ENCODE measurements at places on chromosomes 7 and 10.

GRCh38 chr7:71659622-71660021 is 527.7 kb downstream of the GALNT17 start:
- DNase-seq = no peak

DNA sequence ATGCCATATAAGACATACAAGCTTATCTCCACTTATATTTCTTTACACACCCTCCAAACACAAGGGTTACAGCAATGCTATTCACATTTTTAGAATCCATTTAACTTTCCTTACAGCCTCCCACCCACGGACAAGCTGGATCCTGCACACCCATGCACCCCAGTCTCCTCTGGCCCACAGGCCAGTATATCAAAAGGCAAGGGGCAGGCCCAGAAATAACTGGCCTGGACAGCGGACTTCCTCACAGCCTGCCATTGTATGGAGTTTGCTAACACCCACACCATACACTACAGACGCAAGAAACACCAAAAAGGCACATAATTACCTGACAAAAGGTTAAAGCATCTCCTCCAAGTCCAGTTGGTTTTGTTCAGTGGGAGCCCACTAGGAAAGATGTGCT is 12.0 kb downstream of the HOXA4 start:
- no peak for DNase-seq

DNA sequence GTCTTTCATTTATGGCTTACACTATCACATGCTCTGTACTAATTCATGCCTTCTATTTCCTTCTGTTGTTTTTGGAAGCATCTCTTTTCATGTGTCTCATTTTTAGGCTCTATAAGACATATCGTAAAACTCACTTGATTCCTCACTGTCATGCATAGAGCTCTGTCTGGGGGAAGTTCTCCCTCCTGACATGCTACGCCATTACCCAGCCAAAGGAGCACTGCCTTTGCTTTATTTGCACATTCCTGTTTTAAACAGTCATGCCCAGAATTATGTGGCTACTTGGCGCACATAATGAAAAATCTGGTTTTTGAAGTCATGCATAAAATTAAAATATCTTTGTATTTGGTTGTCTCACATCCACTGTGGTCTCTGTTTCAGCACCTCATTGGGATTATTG is 17.6 kb upstream of the AKR1C3 start:
- no peak for DNase-seq

- DNase-seq = no peak
These were observed 71.1 kb downstream of the LYZL2 start for GRCh38 chr10:30558411-30558810.

DNA sequence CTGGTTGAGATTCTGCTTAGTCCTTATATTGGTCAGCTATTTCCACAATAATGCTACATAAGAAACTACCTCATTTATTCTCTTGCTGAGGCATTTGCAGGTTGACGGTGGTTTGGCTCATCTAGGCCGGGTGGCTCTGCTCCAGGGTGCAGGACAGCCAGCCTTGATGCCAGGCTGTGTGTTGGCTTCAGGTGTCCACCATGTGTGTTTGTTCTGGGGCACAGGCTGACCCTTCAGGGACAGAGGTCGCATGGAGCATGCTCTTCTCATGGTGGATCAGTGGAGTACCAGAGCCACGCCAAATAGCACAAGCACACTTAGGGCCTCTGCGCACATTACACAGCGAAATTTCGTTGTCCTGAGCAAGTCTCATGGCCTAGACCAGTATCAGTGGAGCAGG is 249.9 kb downstream of the LRMDA start:
- DNase-seq = no peak

DNA sequence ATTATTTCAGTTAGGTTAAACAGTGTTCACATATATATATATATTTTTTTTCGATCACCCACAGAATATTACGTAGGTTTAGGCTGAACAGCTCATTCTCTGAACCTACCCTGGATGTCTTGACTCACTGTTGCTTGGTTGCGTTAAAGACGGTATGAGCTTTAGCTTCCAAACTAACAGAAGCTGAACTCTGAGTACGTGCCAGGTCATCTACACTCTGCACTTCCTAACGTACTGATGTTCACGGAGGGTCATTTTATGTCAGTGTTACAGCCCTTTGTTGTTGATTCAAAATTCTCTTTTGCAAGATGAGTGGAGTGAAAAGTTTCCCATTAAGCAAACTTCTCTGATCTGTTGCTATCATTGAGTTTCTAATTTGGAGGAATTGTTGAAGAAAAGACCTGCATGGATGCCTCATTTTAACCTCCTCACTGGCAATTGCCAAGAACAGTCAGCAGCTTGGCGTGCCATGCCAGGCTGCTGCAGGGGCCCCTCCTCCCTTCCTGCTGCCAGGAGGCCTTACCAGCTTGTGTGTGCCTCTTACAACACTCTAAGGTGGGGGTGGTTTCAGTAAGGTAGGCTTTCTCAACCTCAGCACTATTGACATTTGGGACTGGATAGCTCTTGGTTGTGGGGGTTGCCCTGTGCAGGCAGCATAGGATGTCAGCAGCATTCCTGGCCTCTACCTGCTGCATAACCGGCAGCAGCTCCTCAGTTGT is 44.3 kb downstream of the INSYN2A start:
- DNase-seq = no peak

DNA sequence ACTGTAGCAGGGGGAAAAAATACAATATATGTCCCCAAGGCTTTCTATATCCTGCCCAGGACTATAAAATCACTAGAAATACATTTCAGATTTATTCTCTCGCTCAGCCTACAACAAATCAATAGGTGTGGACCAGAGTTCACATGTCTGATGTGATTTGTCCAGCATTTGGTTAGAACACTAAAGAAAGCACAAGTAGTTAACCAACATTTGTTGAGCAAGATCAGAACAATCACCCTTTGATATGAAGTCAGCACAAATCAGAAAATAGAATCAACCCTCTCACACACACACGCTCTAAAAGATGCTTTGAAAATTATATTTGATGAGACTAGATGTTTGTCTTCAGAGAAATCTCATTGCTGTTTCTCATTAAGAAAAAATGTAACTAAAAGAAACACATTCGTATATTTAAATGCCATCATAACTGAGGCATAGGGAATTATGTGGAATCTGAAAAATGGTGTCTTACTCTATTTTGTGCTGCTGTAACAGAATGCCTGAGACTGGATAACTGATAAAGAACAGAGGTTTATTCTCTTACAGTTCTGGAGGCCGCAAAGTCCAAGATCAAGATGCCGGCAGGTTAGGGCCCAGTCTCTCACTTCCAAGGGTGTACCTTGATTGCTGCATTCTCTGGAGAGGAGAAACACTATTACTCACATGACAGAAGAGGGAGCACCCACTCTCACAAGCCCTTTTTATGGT is 10.5 kb downstream of the AKR1D1 start:
- no peak for DNase-seq

DNA sequence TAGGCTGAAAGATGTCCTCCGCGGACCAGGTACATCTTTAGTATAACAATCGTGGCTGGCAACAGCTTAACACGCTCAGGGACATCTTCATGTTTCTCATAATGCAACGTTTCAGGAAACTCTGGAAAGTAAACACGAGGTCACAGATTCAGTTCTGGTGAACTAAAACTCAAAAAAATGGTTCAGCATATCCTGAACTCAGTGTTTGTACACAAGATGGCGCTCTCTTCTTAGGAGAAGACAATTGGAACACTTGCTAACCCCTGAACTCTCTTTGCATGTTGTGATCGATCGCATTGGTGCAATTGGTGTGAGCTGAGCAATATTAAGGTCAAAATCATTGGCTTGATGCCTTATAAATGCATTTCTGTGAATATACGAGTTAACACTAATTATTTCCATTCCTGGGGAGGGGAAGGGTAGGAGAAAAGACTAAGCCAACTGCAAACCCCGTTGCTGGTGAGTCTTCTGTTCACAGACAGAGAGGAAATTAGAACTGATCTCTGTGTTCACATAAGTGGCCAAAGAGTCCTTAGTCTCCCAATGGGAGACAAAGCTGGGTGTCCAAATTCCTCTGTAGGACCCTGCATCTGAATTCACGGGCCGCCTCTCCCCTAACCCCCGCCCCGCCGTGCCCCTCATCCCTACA is 52.6 kb upstream of the FAM180A start:
- peak; percentile 41 for DNase-seq

DNA sequence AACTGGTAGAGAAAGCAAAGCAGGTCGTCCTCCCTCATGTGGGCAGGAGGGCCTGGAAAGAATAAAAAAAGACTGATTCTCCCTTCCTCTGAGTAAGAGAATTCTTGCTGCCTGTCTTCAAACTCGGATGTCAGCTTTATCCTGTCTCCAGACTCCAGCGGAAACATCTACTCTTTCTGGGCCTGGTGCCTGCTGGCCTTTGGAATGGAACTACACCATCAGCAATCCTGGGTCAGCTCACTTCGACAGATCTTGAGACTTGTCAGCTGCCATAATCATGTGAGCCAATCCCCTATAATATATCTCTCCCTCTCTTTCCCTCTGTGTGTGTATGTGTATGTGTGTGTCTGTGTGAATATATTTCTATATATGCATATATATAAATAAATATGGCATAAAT is 411.0 kb upstream of the DPP6 start:
- no peak for DNase-seq

GRCh38 chr10:53177468-53177867 is 404.9 kb upstream of the MBL2 start:
- DNase-seq = no peak

GRCh38 chr7:26127411-26127810 is 24.6 kb upstream of the NFE2L3 start:
- no peak for DNase-seq

GRCh38 chr10:122503012-122503411 is 41.7 kb downstream of the HTRA1 start:
- no peak for DNase-seq

GRCh38 chr7:142158736-142159496 is 47.4 kb downstream of the MGAM2 start:
- no peak for DNase-seq

GRCh38 chr10:132198381-132199181 is 11.8 kb downstream of the DPYSL4 start:
- no peak for DNase-seq

DNA sequence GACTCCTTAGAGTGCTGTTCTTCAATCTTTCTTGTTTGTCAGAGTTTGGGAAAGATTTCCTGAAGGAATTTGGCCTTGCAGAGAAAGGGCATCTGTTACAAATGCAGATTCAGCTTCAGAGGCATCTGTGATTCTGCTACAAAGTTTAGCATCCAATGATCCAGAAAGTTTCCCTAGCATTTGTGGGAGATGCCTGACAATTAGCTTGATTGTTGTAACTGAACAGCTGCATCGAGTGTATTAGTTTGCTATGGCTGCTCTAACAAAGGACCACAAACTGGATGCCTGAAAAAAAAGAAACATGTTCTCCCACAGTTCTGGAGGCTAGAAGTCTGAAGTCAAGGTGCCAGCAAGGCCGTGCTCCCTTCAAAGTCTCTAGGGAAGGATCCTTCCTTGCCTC is 365.1 kb downstream of the GRID1 start:
- no peak for DNase-seq

All from memory B cell (primary cell).